GM23248 (cell line): ENCODE measurements at places on chromosomes 12 and 14.

DNA sequence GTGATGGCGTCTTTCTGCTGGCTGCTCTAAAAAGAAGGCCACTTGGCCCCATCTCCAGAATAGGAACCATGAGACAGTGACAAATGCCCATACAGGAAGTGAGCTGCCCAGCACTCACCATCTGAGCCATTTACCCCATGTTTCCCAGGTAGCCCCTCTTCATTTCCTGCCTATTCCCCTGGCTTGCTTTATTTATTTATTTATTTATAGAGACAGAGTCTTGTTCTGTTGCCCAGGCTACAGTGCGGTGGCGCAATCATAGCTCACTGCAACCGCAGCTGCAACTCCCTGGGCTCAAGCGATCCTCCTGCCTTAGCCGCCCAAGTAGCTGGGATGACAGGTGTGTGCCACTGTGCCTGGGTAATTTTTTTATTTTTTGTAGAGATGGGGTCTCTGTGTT is 71.2 kb downstream of the RIN3 start:
- no peak for DNase-seq

DNA sequence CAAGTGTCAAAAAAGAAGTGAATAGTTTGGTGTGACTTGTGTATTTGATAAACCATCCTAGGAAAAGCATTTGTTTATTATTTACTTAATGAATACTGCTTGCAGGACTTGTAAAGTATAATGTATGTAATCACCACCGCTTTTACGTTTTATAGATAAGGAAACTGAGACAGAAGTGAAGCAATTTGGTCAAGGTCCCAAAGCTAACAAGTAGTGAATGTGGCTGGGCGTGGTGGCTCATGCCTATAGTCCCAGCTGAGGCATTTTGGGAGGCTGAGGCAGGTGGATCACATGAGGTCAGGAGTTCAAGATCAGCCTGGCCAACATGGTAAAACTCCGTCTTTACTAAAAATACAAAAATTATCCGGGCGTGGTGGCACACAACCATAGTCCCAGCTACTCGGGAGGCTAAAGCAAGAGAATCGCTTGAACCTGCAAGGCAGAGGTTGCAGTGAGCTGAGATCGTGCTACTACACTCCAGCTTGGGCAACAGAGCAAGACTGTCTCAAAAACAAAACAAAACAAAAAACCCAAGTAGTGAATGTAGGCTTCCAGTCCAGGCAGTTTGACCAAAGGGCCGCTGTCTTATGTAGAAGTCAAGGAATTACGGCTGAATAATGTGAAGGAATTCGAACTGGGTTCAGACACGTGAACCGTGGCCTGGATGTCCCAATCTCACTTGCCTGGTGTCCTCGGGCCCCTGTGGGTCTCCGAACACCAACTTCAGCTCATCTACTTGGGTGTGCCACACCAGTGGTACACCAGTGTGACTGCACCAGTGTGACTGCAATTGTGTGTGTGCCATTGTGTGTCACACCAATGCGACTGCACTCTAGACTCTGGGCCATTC is 88.3 kb upstream of the MED13L start:
- DNase-seq = no peak

DNA sequence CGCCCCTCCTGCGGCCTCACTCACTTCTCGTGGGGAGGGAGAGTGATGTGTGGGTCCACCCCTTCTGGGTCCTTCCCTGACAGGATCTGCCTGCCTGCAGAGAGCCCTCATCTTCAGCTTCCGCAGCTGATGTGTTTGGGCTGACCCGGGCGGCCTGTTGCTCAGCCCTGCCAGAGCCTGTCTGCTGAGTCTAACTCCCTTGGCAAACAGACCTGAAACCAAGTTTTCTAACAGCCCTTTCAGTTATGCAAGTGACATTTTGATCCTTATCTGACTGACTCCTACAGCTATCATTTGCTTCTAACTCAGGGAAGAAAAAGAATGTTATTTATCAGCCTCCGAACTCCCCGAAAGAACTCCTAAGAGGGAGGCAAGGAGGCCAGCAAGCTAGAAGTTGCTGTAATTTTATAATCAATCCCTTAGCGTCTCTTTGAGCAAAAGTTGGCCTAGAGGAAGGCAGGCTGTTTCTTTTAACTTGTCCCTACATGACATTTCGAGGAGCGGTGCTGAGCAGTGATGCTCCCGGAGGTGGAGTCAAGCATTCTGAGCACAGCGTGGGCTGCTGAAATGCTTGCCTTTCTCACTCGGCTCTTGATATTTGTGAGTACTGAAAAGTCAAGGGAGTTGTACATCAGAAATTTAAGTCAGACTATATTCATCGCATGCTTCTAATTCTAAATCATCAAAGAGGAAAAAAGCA is 31.5 kb upstream of the CACNA2D4 start:
- DNase-seq = peak; percentile 11

DNA sequence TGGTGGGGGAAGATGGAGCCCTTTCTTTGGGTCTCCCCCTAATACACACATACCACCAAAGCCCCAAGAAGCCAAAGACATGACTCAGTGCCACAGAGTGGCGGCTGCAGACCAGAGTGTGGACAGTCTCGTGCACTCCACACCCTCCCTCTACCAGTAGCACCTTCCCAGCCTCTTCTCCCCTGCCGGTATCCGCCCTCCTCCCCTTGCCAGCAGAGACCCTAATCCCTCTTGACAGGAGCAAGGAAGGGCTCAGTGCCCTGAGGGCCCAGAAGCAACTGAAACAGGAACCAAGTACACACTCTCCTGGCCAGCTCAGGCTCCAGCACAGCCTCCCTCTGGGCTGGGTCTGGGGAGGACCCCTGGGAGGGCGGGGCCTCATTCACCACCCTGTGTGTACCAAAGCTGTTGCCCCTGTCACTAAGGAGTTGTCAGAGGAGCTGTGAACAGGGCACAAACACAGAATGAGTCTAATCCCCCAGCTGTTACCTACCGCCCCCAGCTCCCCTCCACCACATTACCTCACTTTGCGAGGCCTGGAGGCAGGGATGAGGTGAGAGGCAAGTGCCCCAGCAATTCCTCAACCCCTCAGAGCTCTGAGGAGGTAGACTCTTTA is 8.2 kb downstream of the SPRYD3 start:
- DNase-seq = peak; percentile 54
